ENCODE measurements at places on chromosomes 6 and 20. TPM values are rescaled to one million over a fixed set of nuclear protein-coding genes. Genes with fewer than 3 reads are reported as not detected.

- H3K4me3 ChIP-seq = no peak overlapping the region
- H3K36me3 ChIP-seq = no peaks in the 10 kb centered on the region
- no peak for DNase-seq
These were observed 101.4 kb upstream of the PDE7B start for GRCh38 chr6:135750081-135750480.

DNA sequence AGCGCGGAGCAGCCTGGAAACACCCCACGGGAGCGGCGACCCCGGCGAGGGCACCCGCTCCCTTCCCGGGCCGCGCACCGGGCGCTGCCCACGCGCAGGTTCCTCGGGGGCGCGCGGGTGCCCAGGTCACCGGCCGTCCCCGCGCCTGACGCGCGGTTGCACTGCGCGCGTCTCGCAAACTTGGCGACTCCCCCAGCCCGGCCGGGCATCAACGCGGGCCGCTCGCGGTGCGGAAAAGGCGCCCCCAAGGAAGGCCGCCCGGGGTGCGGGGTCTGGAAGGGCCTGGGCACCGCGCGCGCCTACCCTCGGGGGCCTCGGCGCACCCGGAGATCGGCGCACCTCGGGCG lies 555 bp upstream of the ZBTB46 start:
- peaks cover 59% of the 10 kb centered on the region for H3K4me1 ChIP-seq
- DNase-seq = no peak
- H3K4me3 ChIP-seq = peak overlapping the region; percentile 69
- peak overlapping the region; percentile 81 for H3K27ac ChIP-seq
- no peaks in the 10 kb centered on the region for H3K27me3 ChIP-seq

- no peak overlapping the region for H3K27ac ChIP-seq
- H3K4me3 ChIP-seq = no peak overlapping the region
- H3K4me1 ChIP-seq = no peaks in the 10 kb centered on the region
- no peak for DNase-seq
- H3K36me3 ChIP-seq = peaks cover 12% of the 10 kb centered on the region
These were observed 107.4 kb downstream of the B3GAT2 start for GRCh38 chr6:70849348-70850069.

GRCh38 chr6:150368762-150369161 lies at the start of gene IYD:
Gene IYD, plus strand, starts transcription at chr6:150369012. Its CDS starts 20 bp downstream, at chr6:150369032.
- no peaks in the 10 kb centered on the region for H3K36me3 ChIP-seq
- H3K27me3 ChIP-seq = no peaks in the 10 kb centered on the region
- no peak within 1 kb of the TSS for H3K27ac ChIP-seq
- H3K4me3 ChIP-seq = no peak within 1 kb of the TSS
- DNase-seq = no peak
- no peaks in the 10 kb centered on the region for H3K4me1 ChIP-seq

DNA sequence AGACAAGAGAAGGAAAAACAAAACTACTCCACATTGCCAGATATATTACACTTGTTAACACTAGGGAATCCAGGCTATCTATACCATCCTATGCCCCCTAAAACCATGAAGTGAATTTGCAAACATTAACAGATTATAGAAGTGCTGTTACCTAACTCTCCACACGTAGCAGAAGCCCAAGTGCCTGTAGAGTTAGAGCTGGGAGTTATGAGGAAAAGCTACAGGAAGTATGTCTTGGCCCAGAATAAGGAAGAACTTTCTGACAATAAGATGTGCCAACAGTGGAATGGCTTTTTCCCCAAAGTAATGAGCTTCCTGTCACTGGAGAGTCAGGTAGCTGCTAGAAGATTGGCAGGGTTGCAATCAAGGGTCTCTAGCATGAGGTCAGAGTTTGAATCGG lies 32.5 kb downstream of the ADGRG6 start:
- no peaks in the 10 kb centered on the region for H3K4me1 ChIP-seq
- no peak overlapping the region for H3K27ac ChIP-seq
- no peaks in the 10 kb centered on the region for H3K27me3 ChIP-seq
- H3K36me3 ChIP-seq = no peaks in the 10 kb centered on the region
- no peak overlapping the region for H3K4me3 ChIP-seq
- DNase-seq = no peak

- no peaks in the 10 kb centered on the region for H3K36me3 ChIP-seq
- DNase-seq = no peak
- H3K4me1 ChIP-seq = no peaks in the 10 kb centered on the region
- no peak overlapping the region for H3K27ac ChIP-seq
- H3K4me3 ChIP-seq = no peak overlapping the region
These were observed 4.0 kb downstream of the FUCA2 start for GRCh38 chr6:143507358-143508145.

- no peak for DNase-seq
- no peak overlapping the region for H3K27ac ChIP-seq
- no peak overlapping the region for H3K4me3 ChIP-seq
- H3K27me3 ChIP-seq = no peaks in the 10 kb centered on the region
- H3K4me1 ChIP-seq = peaks cover 7% of the 10 kb centered on the region
These were observed 56.5 kb downstream of the HIVEP2 start for GRCh38 chr6:142888456-142888855.

- H3K36me3 ChIP-seq = no peaks in the 10 kb centered on the region
- no peak overlapping the region for H3K27ac ChIP-seq
- no peak for DNase-seq
- H3K27me3 ChIP-seq = no peaks in the 10 kb centered on the region
- H3K4me3 ChIP-seq = no peak overlapping the region
- H3K4me1 ChIP-seq = no peaks in the 10 kb centered on the region
These were observed 54.4 kb downstream of the HMGN3 start for GRCh38 chr6:79180052-79180451.

DNA sequence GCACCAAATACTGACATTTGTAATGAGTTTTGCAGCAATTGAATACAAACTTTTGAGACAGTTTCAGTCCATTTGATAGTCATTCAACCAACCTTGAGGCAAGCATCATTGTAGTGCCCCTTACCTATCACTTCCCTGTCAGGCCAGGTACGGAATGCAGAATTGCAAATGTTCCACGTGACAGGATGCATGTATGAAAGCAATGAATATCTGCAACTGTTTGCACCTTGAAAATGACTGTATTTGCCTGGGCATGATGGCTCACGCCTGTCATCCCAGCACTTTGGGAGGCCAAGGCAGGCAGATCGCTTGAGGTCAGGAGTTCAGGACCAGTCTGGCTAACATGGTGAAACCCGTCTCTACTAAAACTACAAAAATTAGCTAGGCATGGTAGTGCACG lies 146.0 kb upstream of the SCGN start:
- no peaks in the 10 kb centered on the region for H3K36me3 ChIP-seq
- H3K27ac ChIP-seq = no peak overlapping the region
- no peaks in the 10 kb centered on the region for H3K4me1 ChIP-seq
- DNase-seq = no peak

- no peak overlapping the region for H3K4me3 ChIP-seq
- no peaks in the 10 kb centered on the region for H3K27me3 ChIP-seq
- H3K27ac ChIP-seq = no peak overlapping the region
- H3K36me3 ChIP-seq = peaks cover 69% of the 10 kb centered on the region
- H3K4me1 ChIP-seq = peaks cover 24% of the 10 kb centered on the region
- DNase-seq = no peak
These were observed 3.1 kb downstream of the NOP56 start for GRCh38 chr20:2655331-2656116.

- DNase-seq = no peak
- H3K36me3 ChIP-seq = no peaks in the 10 kb centered on the region
- no peak overlapping the region for H3K4me3 ChIP-seq
- peaks cover 23% of the 10 kb centered on the region for H3K4me1 ChIP-seq
- H3K27ac ChIP-seq = no peak overlapping the region
- H3K27me3 ChIP-seq = no peaks in the 10 kb centered on the region
These were observed 28.1 kb upstream of the ADTRP start for GRCh38 chr6:11806561-11807317.

SPATA25 gene
- 1.4 TPM for total RNA-seq

DNA sequence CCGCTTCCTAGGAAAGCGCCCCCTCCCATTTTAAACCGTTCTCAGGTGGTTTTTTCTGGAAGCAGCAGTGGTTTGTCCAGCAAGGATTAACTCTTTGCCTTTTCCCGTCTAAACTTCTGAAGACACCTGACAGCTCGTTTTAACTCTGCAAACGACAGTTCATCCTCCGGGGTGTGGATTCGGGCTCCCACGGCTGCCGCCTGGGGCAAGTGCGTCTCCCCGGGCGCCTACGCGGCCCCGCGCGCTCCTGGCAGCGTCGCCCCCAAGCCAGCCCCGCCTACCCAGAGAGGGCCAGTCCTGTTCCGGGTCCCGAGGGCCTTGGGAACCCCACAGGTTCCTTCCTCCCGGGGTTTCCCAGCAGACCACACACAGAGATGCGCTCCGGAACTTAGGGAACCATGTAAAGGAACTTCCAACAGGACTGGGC lies 54.4 kb downstream of the PRR18 start:
- no peak for DNase-seq
- H3K27me3 ChIP-seq = peaks cover 19% of the 10 kb centered on the region
- H3K36me3 ChIP-seq = no peaks in the 10 kb centered on the region
- no peaks in the 10 kb centered on the region for H3K4me1 ChIP-seq
- no peak overlapping the region for H3K27ac ChIP-seq

- no peaks in the 10 kb centered on the region for H3K4me1 ChIP-seq
- H3K36me3 ChIP-seq = peaks cover 3% of the 10 kb centered on the region
- H3K27me3 ChIP-seq = no peaks in the 10 kb centered on the region
- no peak overlapping the region for H3K27ac ChIP-seq
These were observed 180.8 kb upstream of the PROKR2 start for GRCh38 chr20:5497556-5497955.

GRCh38 chr20:62780696-62781095 lies 15.6 kb upstream of the MRGBP start:
- H3K36me3 ChIP-seq = no peaks in the 10 kb centered on the region
- no peak overlapping the region for H3K4me3 ChIP-seq
- H3K27me3 ChIP-seq = peaks cover 4% of the 10 kb centered on the region

DNA sequence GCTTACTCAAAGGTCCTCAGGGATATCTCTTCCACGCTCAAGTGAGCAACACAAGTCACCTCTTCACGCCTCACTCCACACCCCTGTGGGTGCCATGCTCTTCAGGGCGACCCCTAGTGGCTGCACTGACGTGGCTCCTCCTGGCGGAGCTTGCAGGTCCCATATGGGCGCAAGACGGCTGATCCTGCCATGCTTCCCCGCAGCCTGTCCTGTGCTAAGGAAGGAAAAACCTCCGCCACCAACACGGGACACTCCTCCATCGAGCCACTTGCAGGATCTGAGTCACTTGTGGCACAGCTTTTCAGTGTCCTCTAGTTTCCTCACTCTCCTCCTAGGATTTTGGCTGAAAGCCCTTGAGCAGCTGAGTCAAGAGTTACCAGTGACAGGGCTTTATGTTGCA lies 90.7 kb downstream of the KHDC1L start:
- no peak overlapping the region for H3K27ac ChIP-seq
- no peaks in the 10 kb centered on the region for H3K4me1 ChIP-seq
- H3K4me3 ChIP-seq = no peak overlapping the region
- no peaks in the 10 kb centered on the region for H3K36me3 ChIP-seq
- no peaks in the 10 kb centered on the region for H3K27me3 ChIP-seq
- no peak for DNase-seq

DNA sequence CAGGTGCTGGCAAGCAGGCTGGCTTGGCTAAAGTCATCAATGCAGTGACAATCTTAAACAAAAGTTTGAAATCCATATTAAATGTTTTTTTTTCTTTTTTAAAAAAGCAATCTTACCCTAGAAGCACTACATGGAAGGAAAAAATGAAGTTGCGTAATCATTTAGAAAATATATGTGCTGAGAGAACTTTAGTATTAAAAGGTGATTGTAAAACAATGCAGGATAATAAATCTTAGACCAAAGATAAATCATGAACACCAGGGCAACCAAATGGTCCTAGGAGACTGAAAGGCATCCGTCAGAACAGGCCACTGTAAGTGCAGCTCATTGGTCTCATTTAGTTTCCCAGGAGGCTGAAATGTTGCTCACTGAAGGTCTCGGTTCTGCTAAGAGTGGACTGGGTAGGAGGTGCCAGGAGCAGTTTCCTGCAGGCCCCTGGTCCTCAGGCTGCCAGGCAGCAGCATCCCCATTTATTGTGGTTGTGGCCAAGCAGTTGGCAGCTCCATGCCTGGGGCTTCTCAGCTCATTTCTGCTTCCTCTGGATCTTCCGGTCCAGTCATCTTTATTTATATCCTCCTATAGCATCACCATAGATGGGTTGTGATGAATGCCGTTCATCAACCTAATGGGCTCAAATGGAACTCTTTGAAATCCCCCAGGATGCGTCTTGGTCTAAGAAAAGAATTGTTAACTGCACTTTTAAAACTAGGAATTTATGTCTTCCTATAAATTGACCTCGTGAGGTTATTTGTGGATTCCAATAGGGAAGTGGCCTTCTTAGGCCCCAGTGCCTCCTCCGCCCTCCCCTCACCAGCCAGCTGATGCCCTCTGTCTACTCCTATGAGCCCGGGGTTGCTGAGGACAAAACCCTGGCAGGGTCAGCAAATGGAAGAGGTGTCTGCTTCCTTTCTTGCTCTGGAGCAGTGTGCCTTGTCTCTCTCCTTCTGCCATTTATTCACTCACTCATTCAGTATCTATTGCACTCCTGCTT lies 269.0 kb downstream of the UST start:
- DNase-seq = no peak
- peaks cover 5% of the 10 kb centered on the region for H3K4me1 ChIP-seq
- no peaks in the 10 kb centered on the region for H3K36me3 ChIP-seq
- H3K27me3 ChIP-seq = no peaks in the 10 kb centered on the region

- peaks cover 54% of the 10 kb centered on the region for H3K4me1 ChIP-seq
- no peaks in the 10 kb centered on the region for H3K36me3 ChIP-seq
- peak overlapping the region; percentile 74 for H3K4me3 ChIP-seq
- peak overlapping the region; percentile 68 for H3K27ac ChIP-seq
- peaks cover 29% of the 10 kb centered on the region for H3K27me3 ChIP-seq
These were observed 1.3 kb downstream of the SLCO4A1 start for GRCh38 chr20:62643521-62644043.

DNA sequence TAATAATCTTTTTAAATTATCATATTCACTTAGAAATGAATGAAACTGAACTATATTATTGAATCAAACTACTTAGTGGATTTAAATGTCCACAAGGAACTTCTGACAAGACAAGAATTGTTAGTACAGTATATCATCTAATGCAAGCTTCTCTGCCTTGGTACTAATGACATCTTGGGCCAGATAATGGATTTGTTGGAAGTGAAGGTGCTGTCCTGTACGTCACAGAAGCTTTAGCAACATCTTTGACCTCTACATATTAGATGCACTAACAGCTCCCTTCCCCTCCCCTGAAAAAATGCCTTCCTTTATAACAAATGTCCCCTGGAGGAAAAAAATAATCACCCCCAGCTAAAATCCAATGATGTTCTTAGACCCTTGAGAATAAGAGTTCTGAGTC lies 695.8 kb upstream of the EYS start:
- H3K4me1 ChIP-seq = no peaks in the 10 kb centered on the region
- no peak for DNase-seq
- H3K4me3 ChIP-seq = no peak overlapping the region
- H3K36me3 ChIP-seq = no peaks in the 10 kb centered on the region
- no peak overlapping the region for H3K27ac ChIP-seq
- no peaks in the 10 kb centered on the region for H3K27me3 ChIP-seq

TAGAP gene
- 6.9 TPM for total RNA-seq

Measured in heart left ventricle (tissue), 16 donors.